Glomerular endothelial cell (primary cell): ENCODE measurements at places on chromosomes 4 and X. TPM values are rescaled to one million over a fixed set of nuclear protein-coding genes. Genes with fewer than 3 reads are reported as not detected.
A peak's percentile ranks its signal among the peaks of the same experiment; 100 is the strongest.

DNA sequence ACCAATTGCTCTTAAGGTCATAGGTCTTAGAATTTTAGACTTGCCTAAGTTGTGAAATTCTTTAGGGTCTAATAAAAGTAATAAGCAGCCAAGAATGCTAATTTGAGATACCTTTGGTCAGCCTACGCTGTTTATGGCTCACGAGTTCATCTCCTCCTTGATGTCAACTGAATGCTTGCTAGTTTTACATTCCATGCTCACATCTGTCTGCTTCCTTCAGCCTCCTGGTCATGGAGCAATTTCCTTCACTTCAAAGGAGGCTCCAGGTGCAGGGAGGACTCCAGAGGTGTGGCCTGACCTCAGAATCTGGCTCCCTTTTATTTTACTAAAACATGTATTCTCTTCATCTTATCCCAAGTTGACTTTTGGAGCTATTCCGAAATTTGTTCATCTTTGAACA is 23.3 kb upstream of the LNX1 start:
- no peak for DNase-seq

GRCh38 chrX:132757066-132757623 is 201.3 kb downstream of the HS6ST2 start:
- no peak for DNase-seq

The TMEM31 gene
- not detected in 2 replicates for total RNA-seq

DNA sequence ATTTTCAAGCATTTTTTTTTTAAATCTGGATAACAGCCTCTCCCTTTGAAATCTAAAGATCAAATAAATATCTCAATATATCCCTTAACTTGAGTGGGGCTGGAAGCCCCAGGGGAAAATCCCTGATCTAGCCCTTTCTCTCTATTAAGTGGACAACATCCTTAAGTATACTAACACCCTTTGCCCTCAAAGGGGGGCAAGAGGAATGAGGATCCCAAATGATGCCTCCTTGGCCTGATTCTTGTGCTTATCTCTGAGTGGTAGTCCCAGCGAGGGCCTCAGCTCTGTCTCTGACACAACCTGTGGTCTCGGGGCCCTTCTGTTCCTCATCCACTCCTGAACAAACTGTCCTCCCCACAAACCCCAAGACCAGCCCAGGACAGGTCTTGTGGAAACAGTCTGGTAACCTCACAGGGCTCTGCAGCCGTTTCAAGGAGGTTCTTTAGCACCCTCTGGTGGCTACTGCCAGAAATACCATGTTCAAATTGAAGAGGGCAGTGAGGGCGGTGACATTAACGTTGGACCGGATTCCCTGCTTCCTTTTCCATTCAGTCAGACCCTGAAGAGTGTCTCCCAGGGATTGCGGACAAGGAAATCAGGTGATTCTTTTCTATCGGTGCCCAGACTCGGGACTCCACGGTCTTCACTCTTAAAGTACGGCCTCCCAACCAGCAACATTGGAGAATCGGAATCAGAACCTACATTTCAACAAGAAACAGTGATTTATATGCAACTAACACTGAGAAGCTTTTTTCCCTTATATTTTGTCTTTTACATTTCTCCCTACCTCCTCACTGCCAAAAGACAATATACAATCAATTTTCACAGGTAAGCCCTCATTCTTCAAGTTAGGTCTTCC is 13.0 kb downstream of the CXCL13 start:
- peak; percentile 47 for DNase-seq

GRCh38 chrX:39670281-39670680 is 427.5 kb downstream of the BCOR start:
- no peak for DNase-seq

- no peak for DNase-seq
These were observed 200.3 kb downstream of the MID1 start for GRCh38 chrX:10420134-10420533.

DNA sequence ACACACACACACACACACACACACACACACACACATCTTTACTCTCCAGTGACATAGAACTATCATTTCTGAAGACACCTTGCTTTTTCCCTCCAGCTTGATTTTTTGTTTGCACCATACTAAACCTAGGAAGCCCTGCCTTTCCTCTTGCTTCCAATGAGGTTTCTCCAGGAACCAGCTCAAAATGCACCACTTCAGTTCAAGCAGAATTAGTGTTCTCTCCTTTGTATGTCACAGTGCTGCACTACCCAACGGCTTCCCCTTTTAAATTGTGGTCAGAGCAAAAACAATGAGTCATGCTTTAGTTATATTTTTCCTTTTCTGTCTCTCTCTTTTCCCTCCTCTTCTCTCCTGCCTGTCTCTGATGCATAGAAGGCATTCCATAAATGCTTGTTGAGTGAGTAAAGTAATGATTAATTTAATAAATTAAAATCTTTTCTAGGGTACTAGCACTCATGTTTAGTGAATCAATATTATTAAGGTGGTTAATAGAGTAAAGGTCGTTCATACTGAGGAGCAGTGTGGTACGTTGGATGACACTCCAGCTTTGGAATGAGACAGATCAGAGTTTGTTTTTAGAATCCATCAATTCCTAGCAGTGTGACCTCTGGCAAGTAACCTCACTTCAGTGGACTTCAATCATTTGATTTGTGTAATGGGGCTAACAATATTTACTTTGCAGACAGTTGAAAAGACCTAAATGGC is 5.9 kb downstream of the RTL3 start:
- DNase-seq, result no peak

- DNase-seq, result peak; percentile 31
These were observed 19.8 kb downstream of the C4orf50 start for GRCh38 chr4:5998333-5998936.

DNA sequence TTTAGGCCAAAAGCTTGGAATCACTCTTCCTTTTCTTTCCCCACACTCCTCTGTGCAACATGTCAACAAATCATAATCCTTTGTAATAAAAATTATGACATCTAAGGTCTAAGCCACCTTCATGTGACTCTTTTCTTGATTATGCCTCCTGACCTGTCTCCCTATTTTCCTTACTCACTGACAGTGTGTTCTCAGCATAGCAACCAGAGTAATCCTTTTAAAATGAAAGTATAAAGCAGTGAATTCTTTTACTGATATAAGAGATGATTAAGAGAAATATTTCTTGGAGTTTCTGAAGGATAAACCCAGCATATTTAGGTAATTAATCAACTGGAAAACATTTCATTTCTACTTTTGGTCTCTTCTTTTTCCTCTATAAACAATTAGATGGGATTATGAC is 44.7 kb downstream of the USO1 start:
- no peak for DNase-seq

- no peak for DNase-seq
These were observed 268.1 kb downstream of the THOC2 start for GRCh38 chrX:123464709-123465108.

The SPANXD gene
- not detected in 2 replicates for total RNA-seq

GRCh38 chr4:168408620-168409019 is 71.7 kb downstream of the DDX60L start:
- DNase-seq, result no peak

- DNase-seq, result no peak
These were observed 249.7 kb upstream of the MAGEB2 start for GRCh38 chrX:29965634-29966033.

DNA sequence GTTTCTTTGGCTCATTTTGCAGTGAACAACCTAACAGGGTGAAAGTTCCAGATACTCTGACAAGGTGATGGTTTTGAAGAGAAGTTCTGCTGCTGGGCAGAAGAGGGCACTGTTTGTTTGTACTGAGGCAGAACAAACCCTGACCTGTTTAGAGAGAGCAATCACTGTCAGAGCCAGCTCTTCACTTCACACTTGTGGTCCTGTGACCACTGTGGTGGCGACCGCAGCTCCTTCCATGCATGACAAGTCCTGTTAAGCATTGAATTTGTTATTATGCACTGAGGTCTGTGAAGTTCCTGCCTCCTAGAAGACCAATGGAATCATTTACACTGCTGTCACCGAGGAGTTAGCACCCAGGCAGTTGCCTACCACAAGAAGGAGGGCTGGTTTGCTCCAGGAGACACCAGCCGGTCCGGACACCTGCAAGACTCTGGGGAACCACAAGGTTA is 86.6 kb downstream of the ZNF330 start:
- peak; percentile 42 for DNase-seq

- no peak for DNase-seq
These were observed 24.4 kb upstream of the JAKMIP1 start for GRCh38 chr4:6224735-6225134.

- no peak for DNase-seq
These were observed 500.2 kb downstream of the IDS start for GRCh38 chrX:149004936-149005335.

The ITGB1BP2 gene
- total RNA-seq, result 0.24 and 2.1 TPM in 2 replicates

DNA sequence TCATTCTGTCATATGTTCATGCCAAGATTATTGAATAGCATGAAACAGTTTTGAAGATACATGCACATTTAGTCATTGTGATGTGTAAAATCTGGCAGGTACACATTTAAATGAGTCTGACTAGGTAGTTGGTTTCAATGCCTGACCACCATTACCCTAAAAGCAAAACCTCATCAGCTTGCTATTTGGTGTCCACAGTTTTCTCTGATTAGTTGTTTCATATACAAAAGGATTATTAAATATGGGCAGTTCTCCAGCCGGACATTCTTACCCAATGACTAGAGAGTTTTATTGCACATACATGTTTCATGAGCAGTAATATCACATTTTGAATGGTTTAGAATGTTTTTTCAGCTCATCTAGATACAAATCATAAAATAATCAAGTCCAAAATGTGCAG is 23.7 kb downstream of the DCHS2 start:
- no peak for DNase-seq

- DNase-seq, result no peak
These were observed 11.5 kb downstream of the CTAG1A start for GRCh38 chrX:154596290-154596929.

DNA sequence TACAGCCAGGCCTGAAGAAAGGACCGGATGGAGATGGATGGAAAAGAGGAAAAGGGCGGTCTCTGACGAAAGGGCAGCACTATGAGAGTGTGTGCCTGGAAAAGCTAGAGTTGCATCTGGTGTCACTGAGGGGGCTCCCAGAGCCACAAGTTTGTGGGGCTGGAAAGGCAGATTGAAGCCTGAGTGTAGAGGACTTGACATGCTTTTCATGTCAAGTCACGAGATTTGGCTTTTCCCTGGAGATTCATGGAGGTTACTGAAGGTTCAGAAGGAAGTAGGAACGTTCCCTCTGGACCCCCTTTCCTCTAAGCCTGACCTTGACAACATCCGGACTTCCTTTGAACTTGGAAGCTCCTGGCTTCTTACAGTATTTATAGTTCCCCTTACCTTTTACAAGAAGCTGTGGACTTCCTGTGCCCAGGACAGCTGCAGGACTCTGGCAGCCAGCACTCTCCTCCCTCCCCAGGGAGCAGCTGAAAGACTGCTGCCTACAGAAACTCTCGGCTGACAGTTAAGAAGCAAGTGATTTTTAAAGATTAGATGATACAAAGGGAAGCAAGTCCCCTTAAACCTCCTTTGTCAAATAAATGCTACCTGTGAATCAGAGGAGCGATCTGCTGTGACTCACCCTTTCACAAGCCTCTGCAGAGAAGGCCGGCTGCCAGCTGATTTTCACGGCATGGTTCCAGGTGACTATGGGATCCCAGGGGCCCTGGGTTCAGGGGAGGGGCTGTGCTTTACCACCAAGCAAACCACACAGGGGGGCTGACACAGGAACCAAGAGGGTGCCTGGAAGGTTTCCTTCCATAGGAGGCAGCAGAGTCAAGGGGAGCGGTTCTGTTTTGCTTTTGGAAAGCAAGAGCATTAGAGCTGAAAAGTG is 72.9 kb upstream of the STIM2 start:
- no peak for DNase-seq

The PGAM4 gene
- total RNA-seq, result 1.1 TPM in 1 of 2 replicates, not detected in the other

DNA sequence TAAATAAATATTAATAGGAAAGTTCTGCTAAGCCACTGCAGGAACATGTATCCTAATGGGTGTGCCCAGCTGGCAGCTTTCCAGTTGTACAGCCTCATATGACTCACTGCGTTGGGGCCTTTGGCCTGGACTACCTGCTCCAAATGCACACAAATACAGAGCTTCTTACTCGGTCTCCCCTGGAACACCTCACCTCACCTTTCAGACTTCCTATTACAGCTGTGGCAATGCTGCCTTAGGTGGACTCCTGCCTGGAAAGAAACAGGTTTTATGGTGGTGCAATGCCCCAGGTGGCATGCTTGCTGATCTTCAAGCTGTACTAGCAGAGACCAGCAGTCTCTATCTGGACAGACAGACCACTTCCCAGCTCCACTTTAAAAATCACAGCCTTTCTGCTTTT is 85.7 kb upstream of the EXOC1L start:
- DNase-seq, result no peak

DNA sequence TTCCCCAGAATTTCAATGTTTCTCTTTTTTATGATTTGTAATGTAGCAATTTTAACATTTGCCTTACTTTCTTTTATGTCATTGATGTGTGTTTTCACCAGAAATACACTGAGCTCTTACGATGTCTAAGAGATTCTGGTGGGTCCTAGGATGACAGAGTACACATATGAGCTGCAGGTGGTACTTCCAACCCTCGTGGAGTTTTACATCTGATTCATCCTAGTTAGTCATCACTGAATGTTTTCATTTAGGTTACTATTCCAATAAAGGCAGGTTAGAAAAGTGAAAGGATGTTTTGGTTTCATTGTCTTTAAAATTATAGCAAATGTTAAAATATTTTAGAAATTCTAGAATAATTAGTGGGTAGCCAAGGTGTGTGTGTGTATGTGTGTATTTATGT is 605.9 kb downstream of the ADGRL3 start:
- no peak for DNase-seq

The KLKB1 gene
- total RNA-seq, result 0.15 TPM in 1 of 2 replicates, not detected in the other

DNA sequence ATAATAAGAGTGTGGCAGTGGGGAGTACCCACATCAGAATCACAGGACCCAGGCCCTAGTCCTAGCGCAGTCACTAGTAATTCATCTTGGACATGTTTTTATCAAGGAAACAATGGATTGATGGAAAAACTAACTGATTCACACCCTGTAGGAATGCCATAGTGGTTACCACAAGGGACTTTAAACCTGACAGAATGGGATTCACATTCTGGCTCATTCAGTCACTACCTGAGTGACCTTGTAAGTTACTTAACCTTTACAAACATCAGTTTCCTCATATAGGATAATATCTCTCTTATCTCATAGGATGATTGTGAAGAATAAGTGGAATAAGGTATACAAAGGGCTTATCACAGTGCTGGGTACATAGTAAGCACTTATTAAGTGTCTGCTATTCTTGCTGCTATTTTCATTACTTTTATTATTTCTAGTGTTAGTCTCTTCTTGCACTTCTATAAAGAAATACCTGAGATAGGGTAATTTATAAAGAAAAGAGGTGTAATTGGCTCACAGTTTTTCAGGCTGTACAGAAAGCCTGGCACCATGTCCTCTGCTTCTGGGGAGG is 247.5 kb upstream of the KLF3 start:
- DNase-seq, result no peak

- no peak for DNase-seq
These were observed 34.0 kb downstream of the SLC9A6 start for GRCh38 chrX:136019226-136019625.

GRCh38 chr4:95156452-95156765 is 392.4 kb downstream of the UNC5C start:
- no peak for DNase-seq
